ENCODE measurements at places on chromosomes 2 and 18.

GRCh38 chr2:14297340-14297739, 335.2 kb upstream of the LRATD1 start:
- DNase-seq: no peak

DNA sequence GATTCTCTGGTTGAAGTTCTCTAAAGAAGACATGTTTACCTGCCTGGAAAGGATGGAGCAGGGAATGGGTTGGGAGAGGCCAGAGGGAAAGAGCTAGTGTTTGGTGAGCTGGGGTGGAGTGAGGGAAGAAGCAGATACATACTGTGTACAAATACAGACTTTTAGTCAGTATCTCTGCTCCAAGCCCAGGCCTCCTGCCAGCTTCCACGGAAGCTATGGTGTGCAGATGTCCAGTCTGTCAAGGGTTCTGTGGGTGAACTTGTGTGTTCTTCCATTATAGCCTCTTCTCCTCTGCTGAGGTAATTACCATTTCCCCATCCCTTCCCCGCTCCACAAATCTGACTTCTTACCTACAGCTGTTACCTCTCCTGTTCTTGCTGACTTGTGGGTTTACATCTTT, 208.6 kb downstream of the HRH4 start:
- DNase-seq: no peak

DNA sequence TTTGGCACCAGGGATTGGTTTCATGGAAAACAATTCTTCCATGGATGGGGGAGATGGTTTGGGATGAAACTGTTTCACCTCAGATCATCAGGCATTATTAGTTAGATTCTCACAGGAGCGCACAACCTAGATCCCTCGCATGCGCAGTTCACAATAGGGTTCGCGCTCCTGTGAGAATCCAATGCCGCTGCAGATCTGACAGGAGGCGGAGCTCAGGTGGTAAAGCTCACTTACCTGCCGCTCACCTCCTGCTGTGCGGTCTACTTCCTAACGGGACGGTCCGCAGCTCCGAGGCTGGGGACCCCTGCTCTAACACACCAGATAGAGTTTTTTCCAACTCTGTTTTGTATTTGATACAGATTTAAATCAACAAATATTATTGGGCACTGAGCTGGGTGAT, 286.5 kb downstream of the MTX2 start:
- no peak for DNase-seq

DNA sequence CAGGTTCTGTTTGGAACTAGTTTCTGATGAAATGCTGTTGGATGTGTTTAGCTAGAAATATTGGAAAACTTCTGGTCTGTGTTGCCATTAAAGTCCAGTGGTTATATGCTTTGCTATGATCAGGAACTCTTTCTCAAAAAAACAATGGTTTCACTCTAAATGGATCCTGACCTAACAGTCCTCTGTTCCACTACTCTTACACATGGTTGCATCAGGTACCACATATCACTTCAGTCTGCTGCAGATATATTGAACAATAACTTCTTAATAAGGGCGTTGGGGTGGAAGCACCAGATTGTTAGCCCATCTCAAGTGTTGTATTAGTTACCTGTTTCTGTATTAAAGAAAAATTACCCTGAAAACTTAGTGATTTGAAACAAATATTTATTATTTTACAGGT, 676.6 kb upstream of the GCFC2 start:
- no peak for DNase-seq

GRCh38 chr2:161321944-161322648, 13.9 kb downstream of the PSMD14 start:
- DNase-seq: no peak

GRCh38 chr2:104412384-104412783, 441.5 kb upstream of the POU3F3 start:
- DNase-seq: no peak

DNA sequence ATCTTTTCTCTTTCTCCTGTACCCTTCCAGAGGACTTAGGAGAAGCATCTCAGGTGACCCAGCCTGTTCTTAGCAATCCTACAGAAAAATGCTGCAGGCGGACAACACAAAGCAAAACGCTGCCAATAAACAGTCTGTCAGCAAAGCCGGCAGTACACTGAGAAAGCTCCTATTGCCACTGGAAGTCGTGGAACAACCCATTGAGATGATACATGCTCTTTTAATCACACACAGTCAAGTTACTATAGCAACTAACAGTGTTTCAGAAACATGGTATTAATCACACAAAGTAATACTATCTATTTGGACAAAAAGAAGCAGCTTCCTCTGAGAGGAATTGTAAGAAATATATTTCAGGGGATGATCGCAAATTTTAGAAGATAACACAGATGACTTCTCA, 10.5 kb downstream of the CTLA4 start:
- no peak for DNase-seq

GRCh38 chr2:55268288-55268906, 634 bp downstream of the MTIF2 start:
- no peak for DNase-seq
